Dorsolateral prefrontal cortex (tissue), 122 donors: ENCODE measurements at places on chromosomes 16 and 17.
A peak's percentile ranks its signal among the peaks of the same experiment; 100 is the strongest.

GRCh38 chr16:4303973-4304372 lies 11.9 kb upstream of the GLIS2 start:
- DNase-seq: peak; percentile 70

DNA sequence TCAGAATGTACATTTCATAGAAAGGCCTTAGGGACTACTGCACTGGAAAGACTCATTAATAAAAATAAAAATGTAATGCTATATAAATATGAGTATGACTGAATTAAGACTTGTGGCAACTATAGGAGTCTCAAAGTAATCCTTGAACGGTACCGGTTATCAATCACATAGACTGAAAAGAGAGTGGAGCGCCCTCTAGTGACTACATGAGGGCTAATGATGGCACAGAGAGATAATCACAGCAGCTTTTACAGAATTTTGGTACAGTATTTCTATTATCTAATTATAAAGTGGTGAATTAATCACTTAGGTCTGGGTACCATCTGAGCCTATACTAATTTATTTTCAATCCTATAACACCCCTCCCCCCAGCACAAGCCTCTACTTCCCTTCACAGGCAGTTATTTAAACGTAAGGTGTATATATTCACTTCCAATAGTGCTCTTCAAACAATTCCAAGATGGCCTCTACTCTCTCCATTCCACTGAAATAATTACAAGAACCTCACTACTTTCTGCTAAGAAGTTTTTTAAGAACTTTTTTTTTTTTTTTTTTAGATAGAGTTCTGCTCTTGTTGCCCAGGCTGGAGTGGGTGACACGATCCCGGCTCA lies 40.7 kb upstream of the ANKFY1 start:
- DNase-seq: peak; percentile 37

GRCh38 chr17:30570596-30571265 lies 93.5 kb downstream of the GOSR1 start:
- no peak for DNase-seq

GRCh38 chr17:67636834-67637520 lies 80.8 kb upstream of the NOL11 start:
- no peak for DNase-seq

DNA sequence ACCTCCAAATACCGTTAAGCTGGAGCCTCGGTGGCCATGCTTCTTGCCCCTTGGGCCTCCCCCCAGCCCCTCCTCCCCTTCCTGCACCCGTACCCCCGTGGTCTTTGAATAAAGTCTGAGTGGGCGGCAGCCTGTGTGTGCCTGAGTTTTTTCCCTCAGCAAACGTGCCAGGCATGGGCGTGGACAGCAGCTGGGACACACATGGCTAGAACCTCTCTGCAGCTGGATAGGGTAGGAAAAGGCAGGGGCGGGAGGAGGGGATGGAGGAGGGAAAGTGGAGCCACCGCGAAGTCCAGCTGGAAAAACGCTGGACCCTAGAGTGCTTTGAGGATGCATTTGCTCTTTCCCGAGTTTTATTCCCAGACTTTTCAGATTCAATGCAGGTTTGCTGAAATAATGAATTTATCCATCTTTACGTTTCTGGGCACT lies 928 bp downstream of the HBA1 start:
- no peak for DNase-seq

GRCh38 chr16:2004795-2005517 lies 4.7 kb downstream of the ZNF598 start:
- DNase-seq: no peak

GRCh38 chr16:87376660-87377059 lies 6.9 kb downstream of the FBXO31 start:
- no peak for DNase-seq
